ENCODE measurements at places on chromosomes 4 and X. TPM values are rescaled to one million over a fixed set of nuclear protein-coding genes. Genes with fewer than 3 reads are reported as not detected.

Gene UGT2A1
- polyA plus RNA-seq, result not detected

DNA sequence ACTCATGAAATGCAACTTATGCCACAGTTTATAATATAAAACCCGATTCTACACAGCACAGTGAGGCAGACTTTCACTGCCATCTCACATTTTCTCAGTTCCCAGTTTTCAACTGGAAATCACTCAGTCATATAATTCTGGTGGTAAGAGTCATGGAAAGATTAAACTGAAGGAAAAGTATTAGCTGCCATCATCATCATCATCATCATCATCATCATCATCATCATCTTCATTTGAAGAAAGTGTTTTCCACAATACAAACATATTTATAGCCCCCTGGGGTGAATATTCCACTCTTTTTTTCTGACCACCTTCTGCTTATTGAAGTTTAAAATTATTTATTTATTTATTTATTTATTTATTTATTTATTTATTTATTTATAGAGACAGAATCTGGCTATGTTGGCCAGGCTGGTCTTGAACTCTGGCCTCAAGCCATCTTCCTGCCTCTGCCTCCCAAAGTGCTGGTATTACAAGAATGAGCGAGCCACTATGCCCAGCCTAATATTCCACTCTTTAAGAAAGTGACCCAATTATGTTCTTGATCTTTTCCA, 6.0 kb upstream of the UBQLN2 start:
- no peak for DNase-seq
- no peaks in the 10 kb centered on the region for H3K4me1 ChIP-seq
- no peaks in the 10 kb centered on the region for H3K36me3 ChIP-seq
- no peak overlapping the region for H3K4me3 ChIP-seq
- H3K27me3 ChIP-seq, result peaks cover 2% of the 10 kb centered on the region

Gene ANKRD50
- 6.4 TPM for polyA plus RNA-seq

DNA sequence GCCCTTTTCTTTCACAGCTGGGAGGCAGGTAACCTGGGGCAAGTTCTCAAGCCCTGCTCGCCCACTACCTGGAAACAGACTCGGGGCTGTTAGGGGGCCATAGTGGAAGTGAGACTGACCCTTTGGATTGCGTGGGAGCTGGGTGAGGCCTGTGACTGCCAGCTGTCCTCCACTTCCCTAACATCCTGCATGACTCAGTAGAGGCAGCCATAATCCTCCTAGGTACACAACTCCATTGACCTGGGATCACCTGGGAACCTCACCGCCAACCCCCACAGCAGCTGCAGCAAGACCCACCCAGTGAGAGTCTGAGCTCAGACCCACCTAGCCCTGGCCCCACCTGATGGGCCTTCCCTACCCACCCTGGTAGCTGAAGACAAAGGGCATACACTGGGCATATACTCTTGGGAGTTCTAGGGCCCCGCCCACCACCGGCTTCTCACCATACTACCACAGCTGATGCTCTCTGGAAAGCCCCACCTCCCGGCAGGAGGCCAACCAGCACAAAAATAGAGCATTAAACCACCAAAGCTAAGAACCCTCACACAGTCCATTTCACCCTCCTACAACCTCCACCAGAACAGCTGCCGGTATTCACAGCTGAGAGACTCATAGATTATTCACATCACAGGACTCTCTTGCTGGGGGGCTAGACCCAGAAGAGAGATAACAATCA, 61.1 kb upstream of the DCTD start:
- H3K27ac ChIP-seq, result no peak overlapping the region
- no peak overlapping the region for H3K4me3 ChIP-seq
- H3K36me3 ChIP-seq, result no peaks in the 10 kb centered on the region
- H3K27me3 ChIP-seq, result no peaks in the 10 kb centered on the region
- H3K4me1 ChIP-seq, result no peaks in the 10 kb centered on the region
- no peak for DNase-seq

Gene SLC39A8
- 1.8 TPM for polyA plus RNA-seq

Gene AKAP4
- polyA plus RNA-seq, result not detected

GRCh38 chrX:48025561-48025960, 18.8 kb downstream of the SPACA5 start:
- H3K36me3 ChIP-seq, result no peaks in the 10 kb centered on the region
- H3K4me3 ChIP-seq, result no peak overlapping the region
- H3K4me1 ChIP-seq, result peaks cover 19% of the 10 kb centered on the region
- H3K27me3 ChIP-seq, result no peaks in the 10 kb centered on the region

Gene PITX2
- not detected for polyA plus RNA-seq

GRCh38 chrX:43882294-43882681, at the start of gene MAOB:
MAOB (minus strand) TSS chrX:43882450; CDS start chrX:43882299, 151 bp downstream.
- no peak within 1 kb of the TSS for H3K27ac ChIP-seq
- H3K36me3 ChIP-seq, result no peaks in the 10 kb centered on the region
- H3K4me3 ChIP-seq, result no peak within 1 kb of the TSS
- H3K4me1 ChIP-seq, result no peaks in the 10 kb centered on the region
- peaks cover 11% of the 10 kb centered on the region for H3K27me3 ChIP-seq

DNA sequence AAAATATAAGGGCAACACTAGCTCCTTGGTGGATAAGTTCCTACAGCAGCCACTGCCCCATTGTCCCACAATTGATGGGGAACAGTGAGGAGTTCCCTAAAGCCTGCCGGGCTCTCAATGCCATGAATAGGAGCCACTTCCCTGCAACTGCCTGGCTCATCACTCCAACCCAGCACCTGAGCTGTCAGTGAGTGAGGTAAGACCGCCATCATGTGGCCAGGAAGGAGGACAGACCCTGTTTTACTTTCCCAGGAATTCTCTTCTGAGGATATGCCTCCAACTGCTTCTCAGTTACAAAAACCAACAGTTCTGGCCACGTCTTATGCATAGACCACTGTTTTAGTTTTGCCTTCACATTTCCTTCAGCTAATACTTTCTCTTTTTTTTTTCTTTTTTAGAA, 45.5 kb downstream of the SRPX start:
- DNase-seq, result peak; percentile 3
- H3K36me3 ChIP-seq, result no peaks in the 10 kb centered on the region
- no peaks in the 10 kb centered on the region for H3K27me3 ChIP-seq
- H3K27ac ChIP-seq, result no peak overlapping the region
